SW 1271 (cell line): ENCODE measurements at places on chromosomes 16 and 17.

- no peak for DNase-seq
Observed at GRCh38 chr16:5205361-5206040, 107.9 kb upstream of the EEF2KMT start.

GRCh38 chr17:35891269-35891668 is 11.1 kb upstream of the CCL5 start:
- no peak for DNase-seq

- DNase-seq = no peak
Observed at GRCh38 chr17:82033359-82034085, 2.0 kb downstream of the RAC3 start.

DNA sequence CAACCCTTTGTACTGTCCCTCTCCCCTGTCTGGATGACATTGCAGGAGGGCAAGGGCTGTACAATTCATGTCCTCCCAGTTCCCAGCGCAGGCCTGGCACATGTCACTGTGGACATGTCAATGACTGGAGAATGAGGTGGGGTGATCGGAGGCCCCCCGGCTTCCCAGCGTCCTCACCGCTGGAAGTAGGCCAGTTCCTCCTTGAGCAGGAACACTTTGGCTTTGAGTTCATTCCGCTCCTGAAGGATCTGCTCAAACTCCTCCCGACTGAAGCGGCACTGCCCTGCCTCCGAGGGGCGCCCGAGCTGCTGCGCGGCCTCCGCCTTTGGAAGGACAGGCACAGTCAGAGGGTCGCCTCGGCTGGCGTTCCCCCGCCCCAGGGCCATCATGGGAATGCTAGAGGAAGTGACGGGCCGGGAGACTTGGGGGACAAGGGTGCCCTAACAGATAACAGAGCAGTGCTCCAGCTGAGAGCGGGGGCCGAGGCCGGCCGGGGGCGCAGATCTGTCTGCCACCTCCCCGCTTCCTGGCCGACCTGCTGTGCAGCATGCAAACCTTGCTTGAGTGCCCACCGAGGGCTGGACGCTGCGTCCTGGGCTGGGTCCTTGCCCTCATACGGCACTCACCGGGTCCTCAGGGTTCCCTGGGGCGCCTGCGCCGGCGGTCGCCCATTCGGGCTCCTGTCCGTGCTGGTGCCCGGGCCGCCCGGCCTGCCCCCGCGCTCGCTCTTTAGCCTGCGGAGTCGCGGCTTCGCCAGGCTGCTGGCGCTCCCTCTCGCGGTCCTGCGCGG is 1.3 kb downstream of the RILP start:
- no peak for DNase-seq

DNA sequence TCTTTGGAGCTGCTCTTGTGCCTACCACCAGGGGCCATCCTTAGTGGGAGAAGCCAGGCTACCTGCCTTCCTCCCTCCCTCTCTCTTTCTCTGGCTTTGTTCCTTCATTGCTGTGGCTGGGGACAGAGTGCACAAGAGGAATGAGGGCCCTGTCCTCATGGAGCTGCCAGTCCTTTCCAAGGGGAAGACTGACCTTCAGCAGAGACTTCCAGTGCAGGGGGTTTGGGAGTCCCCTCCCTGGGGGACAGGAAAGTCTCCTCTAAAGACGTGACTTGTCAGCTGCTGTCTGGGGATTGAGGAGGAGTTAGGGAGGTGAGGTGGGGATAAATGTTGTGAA is 108.1 kb downstream of the CMIP start:
- no peak for DNase-seq

GRCh38 chr17:77531641-77532040 is 390.9 kb downstream of the SEC14L1 start:
- no peak for DNase-seq

DNA sequence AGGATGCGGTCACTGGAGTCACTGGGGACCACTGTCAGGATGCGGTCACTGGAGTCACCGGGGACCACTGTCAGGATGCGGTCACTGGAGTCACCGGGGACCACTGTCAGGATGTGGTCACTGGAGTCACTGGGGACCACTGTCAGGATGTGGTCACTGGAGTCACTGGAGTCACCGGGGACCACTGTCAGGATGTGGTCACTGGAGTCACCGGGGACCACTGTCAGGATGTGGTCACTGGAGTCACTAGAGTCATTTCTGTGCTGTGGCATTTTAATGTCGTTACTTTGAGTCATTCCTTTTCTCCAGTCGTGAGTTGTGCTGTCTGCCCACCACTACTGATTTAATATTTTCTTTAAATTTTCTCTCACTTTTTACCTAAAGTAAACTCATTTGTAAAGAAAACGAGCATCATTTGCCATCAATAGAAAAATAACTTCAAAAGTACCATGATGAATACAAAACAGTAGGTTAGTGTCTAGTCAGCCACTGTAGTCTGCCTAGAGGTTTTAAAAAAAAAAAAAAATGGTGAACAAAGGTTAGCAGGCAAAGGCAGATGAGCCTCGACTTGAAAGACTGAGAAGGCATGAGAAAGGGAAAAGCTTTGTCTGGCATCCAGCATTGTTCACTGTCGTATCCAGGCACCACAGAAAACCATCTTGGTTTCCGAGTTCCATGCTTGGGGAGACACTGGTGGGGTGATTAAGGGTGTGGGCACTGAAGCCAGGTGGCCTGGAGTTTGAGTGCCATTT is 346.6 kb downstream of the SNX29 start:
- no peak for DNase-seq

DNA sequence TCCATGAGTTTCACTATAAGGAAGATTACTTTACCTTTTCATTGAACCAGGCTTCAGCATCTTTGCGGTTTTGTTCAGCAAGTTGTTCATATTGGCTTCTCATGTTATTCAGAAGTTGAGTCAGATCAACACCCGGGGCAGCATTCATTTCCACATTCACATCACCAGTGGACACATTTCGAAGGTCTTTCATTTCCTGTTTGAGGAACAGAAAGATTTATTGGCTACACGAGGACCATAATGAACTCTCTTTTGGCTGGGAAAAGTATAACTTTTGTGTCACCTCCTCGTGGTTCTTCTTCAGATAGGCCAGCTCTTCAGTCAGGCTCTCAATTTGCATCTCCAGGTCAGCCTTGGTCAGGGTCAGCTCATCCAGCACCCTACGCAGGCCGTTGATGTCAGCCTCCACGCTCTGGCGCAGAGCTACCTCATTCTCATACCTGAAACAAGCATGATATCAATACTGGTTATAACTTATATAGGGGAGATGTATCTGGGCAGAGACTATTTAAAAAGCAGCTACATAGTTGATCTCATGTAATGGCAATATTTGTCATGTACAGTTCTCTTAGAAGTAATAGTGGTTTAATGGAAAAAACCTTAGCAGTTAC is 2.1 kb downstream of the KRT10 start:
- DNase-seq = no peak

- no peak for DNase-seq
Observed at GRCh38 chr16:4801051-4801961, 1.1 kb downstream of the ROGDI start.

DNA sequence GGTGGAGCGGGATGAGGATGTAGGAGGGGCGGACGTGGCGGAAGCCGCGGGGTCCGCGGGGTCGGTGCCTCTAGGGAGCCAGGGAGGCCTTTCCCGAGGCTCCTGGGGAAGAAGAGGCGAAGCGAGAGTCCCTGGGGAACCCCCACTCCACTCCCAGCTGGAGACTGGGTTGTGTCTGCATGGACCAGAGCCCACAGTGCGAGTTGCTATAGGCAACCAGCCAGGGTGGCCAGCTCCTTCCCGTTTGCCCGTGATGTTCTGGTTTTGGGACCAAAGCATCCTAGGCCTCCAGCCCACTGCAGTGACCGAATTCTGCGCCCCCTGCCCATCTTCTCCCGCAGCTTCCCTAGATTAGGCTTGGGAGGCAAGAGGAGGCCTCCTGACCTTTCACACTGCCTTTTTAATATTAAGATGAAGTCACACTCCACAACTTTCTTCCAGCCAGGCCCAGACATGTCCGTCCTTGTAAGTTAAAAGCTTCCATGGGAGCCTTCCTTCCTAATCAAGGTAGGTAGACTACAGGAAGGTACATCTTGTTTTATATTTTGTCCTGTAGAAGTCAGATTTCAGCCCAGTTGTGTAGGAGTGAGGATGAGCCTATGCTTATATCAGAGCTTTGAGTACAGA is 469 bp downstream of the AMZ2 start:
- DNase-seq = peak; percentile 46

DNA sequence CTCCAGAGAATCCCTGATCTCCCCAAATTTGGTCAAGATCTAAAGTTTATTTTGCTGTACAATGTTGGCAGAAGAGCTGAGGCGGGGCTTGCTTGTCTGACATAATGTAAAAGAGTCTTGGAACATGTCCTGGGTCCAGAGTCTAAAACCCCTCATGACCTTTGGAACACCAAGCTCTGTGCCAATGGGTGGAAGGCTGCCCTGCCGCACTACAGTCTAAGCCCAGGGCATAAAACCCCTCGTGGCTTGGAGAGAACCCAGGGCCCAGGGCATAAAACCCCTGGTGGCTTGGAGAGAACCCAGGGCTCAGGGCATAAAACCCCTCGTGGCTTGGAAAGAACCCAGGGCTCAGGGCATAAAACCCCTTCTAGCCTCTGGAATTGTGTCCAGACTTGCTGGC is 36.7 kb downstream of the CCDC57 start:
- no peak for DNase-seq

- no peak for DNase-seq
Observed at GRCh38 chr16:55842369-55843104, 9.6 kb upstream of the CES1 start.

- DNase-seq = no peak
Observed at GRCh38 chr16:20257234-20257633, 70.1 kb downstream of the GP2 start.

DNA sequence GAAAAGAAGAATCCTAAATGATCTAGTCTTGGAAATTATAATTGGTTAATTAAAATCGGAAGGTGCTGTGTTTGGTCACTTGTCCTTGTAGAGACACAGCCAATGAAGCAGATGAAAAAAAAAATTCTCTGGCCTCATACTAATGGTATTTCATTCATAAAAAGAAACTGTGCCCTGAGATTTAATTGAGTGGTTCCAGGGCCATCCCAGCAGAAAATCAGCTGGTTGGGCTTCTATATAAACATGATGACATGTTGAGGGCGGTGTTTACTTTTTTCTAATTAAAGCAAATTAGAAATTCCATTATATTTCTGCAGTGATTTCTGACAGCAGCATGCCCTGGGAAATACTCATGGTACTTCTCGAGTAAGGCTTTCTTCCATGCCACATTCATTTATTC is 191.9 kb upstream of the KCNJ16 start:
- DNase-seq = no peak

DNA sequence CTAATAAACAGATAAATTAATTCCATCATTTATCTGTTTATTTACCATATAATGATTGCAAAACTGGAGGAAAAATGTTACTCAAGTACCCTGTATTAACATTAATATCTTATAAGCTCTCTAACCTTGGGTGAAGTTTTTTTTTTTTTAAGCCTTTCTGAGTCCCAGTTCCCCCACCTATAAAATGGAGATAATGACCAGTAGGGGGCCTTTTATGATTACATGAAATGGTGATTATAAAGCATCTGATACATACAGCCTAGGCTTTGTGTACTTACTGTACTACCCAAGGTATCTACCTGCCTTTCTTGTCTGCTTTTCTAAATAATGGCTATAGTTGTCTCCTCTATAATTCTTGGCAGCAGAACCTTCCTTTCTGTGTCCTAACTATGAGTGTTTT is 22.6 kb downstream of the LRRC36 start:
- peak; percentile 54 for DNase-seq

DNA sequence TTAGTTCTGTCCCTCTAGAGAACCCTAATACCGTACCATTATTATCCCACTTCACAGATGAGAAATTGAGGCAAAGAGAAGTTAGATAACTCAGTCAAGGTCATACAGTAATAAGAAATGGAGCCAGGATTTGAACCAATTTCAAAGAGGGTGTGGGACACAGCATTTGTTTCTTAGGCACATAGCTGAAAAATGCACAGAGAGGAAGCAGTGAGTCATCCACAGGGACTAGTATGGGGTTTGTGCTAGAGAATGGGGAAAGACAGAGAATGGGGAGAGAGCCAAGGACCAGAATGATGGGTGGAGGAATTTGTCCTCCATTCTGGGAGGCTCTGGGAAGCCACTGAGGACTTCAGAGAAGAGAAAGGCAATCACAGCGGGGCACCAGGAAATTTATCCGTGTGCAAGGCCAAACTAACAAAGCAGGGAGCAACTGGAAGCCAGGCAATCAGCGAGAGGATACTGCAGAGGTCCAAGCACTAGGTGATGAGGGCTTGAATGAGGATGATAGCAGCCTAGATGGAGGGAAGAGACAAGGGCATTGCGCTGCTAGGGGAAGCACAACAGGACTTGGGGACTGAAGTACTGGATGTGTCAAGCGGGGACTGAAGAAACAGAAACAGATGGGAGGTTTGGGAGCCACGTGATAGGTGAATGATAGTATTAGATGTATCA is 78.1 kb upstream of the ZFHX3 start:
- DNase-seq = peak; percentile 9
